ENCODE measurements at places on chromosomes 7 and 10.

- DNase-seq: no peak
These were observed 4.7 kb upstream of the EBF3 start for GRCh38 chr10:129968853-129969183.

DNA sequence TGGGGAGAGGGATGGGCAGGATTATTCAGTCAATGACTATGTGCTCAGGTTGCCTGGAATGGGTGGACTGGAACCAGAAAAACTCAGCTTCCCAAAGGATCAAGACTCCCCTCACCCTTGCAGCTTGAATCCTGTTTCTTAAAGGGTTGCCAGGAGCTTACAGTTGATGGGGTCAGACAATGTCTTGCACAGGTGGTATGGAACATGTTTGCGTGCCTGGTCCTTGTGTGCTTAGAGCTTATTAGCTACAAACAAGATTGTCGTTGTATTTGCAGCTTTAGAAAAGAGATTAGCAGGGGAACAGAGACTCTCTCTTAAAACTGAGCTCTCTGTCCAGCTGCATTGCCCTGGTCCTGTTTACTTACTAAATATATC, 56.9 kb downstream of the PRR15 start:
- DNase-seq: no peak

GRCh38 chr10:84762754-84763394, 434.5 kb downstream of the CCSER2 start:
- DNase-seq: no peak

DNA sequence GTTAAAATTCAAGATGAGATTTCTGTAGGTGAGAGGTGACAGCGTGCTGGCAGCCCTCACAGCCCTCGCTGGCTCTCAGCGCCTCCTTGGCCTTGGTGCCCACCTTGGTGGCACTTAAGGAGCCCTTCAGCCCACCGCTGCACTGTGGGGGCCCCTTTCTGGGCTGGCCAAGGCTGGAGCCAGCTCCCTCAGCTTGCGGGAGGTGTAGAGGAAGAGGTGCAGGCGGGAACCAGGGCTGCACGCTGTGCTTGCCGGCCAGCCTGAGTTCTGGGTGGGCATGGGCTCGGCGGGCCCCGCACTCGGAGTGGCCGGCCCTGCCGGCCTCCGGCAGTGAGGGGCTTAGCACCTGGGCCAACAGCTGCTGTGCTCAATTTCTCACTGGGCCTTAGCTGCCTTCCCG, 320.0 kb upstream of the VWC2 start:
- no peak for DNase-seq

DNA sequence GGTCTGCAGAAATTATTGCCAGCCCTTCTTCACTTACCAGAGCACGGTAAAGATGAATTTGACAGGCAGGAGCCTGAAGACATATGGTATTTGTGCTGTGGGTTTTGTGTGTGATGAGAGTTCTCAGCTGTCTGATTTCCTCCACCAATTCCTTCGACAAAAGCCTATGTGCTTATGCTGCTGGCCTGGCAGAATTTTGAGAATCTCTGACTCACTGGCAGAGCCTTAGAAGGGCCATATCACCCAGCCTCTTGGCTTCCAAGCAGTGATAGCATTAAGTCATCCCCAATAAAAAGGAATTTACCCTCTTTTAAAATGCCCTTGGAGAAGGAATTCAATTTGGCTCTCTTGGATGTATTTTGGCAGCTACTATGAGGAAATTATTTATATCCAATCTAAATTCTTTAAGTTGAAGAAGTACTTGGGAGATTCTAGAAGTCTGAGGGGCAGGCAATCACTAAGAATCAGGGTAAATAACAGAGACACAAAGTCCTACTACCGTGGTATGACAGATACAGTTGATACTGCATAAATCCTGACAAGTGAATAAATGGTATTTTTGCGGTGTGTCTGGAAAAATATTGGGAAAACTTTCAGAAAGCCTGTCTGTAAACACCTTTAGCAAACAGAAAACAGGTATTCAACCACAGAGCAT, 68.6 kb upstream of the EFCAB10 start:
- DNase-seq: peak; percentile 58

- no peak for DNase-seq
These were observed 582.8 kb upstream of the NRP1 start for GRCh38 chr10:33917069-33917780.

GRCh38 chr7:35465791-35466336, 212.0 kb upstream of the TBX20 start:
- no peak for DNase-seq

- no peak for DNase-seq
These were observed 168.2 kb downstream of the LRRC4 start for GRCh38 chr7:127863082-127863481.

- no peak for DNase-seq
These were observed 1.7 kb downstream of the CACNA2D1 start for GRCh38 chr7:82441669-82442478.

DNA sequence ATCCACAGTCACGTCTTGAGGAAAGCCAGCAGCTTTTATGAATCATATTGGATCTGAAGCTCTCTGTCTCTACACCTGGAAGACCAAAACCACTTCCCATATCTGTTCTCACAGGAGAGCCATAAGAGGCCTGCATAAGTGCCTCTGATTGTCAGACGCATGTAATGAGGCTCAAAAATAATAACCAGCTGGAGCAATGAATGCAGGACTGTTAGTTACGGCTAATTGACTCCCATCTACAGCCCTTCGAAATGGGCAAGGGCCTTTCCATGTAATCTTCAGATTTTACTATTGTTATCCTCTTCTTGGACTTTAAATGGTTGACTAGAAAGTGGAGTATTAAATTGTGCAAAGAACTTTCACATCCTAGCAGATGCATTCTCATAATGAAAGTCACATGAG, 4.4 kb upstream of the SEMA3C start:
- no peak for DNase-seq

DNA sequence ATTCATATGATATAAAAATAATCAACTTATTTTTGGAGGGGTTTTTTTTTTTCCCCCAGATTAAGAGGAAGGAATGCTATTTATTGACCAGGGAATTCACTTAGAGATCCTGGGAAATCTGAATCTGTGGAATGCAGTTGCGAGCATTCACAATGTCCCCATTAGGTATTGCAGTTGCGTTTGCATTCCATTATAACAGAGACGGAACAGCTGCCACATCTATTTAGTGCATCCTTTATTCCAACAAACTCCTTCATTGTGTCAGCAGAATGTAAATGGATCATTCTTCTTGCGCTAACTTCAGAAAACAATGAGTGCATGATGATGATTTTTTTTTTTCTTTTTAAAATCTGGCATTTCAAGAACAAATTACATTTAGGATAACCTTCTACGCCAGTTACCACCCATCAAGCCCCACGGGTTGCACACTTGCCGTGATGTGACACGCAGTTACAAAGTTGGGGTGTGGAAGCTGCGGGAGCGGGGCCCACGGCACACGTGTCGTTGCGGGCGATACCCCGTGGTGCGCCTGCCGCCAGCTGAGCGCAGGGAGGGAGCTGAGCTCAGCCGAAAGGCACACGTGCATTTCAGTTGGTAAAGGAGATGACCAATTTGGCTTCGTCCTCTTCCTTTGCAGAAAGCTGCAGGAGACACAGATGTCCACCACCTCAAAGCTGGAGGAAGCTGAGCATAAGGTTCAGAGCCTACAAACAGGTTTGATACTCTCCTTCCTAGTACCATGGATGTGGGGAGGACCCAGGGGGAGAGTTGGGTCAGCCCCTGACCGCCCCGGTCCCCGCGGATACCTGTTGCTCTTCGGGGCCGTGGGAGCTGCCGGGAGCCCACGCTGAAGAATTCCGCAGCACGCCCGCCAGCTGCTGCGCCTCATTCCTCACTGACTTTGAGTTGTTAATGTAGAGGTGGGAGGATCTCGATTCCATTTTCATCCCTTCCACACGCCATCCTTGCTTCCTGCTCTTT, 175.3 kb upstream of the SH2B2 start:
- DNase-seq: no peak

- DNase-seq: peak; percentile 29
These were observed 30.6 kb downstream of the CISD1 start for GRCh38 chr10:58299580-58299979.

DNA sequence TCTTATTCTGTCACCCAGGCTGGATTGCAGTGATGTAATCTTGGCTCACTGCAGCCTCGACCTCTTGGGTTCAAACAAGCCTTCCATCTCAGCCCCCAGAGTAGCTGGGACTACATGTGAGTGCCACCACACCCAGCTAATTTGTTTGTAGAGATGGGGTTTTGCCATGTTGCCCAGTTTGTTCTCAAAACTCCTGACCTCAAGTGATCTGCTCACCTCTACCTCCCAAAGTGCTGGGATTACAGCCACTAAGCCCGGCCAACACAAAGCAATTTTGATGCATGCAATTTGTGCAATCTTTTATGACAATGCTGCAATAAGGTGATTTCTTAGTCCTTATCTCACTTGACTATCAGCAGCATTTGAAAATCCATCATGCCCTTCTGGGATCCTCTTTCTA, 333.1 kb downstream of the FRMD4A start:
- DNase-seq: no peak

DNA sequence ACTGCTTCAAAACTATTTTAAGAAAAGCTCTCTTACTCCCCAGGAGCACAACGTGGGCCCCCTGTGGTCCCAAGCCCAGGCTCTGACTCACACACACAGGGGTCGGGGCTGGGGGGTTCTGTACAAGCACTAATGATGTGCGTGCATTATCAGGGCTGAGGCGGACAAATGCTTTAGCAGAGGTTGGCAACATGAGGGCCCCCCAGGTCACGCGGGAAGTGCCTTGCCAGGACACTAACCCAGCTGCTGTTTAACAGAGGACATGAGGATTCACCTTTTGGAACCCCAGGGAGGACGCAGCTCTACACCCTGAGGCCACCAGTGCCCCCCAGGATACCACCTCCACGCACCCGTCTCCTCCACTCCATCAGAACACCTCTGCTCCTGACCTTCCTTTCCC, 342.8 kb downstream of the DNAJB6 start:
- DNase-seq: no peak

DNA sequence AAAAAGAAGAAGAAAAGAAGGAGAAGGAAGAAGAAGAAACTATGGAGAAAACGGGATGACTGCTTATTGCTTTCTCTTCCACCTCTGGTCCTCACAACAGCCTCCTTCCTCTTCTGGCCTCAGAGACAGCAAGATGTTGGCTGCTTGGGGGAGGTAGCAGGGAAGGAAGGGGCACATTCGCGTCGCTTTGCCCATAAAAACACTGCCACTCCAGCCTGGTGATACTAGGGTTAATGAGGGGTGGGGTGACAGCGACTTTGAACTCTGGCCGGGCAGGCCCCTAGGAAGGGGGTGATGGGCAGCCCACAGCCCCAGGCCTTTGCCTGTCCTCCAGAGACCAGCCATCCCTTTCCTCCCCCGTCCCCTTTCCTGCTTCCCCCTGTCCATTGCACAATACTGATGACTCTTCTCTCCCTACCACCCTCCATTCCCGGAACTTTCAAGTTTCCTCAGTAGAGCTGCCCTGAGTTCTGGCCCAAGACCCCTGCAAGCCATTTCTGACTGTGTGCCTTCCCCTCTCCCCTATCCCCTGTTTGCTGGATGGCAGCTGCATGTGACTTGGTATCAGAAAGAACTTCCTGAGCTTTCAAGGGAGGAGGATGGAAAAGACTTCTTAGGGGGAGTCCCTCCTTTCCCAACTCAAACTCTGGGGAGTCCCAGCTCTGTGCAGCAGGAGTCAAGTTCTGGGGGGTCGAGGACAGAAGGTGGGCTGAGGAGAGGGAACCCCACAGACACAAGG, 2.2 kb upstream of the CUEDC2 start:
- peak; percentile 60 for DNase-seq

- no peak for DNase-seq
These were observed 21.6 kb downstream of the CHN2 start for GRCh38 chr7:29216128-29216527.

DNA sequence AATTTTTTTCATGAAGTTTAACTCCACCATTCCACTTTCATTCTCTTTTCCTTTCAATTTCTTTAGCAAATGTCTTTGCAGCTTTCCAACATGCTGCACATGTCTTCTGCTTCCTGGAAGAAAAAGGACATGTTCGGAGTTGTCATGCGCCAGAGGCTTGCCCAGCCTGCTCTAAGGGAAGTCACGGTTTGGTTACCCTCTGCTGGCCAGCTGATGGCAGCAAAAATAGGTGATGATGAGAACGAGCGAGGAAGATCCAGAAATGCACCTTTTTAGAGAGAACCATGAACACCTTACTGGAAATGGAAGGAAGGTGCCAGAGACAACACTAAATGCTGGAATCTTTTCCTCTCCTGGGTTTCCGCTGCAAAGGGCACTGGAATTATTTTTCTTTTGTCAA, 4.9 kb upstream of the ZSCAN21 start:
- no peak for DNase-seq

- no peak for DNase-seq
These were observed 78.0 kb downstream of the INPP5A start for GRCh38 chr10:132615341-132616169.

GRCh38 chr7:379456-380138, 89.6 kb downstream of the FOXL3 start:
- DNase-seq: no peak

- no peak for DNase-seq
These were observed 243.9 kb downstream of the REEP3 start for GRCh38 chr10:63765126-63765525.

DNA sequence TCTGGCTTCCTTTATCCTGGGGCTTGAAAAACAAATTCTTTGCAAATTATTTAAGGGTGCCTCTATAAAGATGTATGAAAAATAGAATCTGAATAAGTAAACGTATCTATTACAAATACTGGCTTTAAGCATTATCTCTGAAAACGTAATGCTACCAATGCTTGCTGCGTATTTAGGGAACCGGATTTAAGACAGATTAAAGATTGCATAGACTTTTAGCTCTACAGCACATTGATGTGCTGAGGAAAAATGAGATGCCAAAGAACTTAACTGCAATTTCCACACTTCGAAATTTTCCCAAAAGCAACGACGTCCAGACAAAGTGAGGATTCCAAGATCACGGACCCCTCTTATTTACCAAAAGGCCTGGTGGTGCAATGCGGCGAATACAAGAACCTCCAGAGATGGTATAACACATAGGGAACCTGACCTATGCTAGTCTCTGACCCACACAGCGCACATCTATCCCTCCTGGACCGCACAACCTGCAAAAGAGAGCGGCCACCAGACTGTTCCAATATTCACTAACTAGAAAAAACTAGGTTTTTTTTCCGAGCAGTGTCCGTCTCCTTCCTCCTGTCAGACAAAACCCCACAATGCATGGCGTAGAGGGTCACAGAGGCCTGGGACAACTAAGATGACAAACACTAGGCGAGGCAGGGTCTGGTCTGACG, 34.3 kb upstream of the PHF14 start:
- DNase-seq: no peak

GRCh38 chr10:29099001-29099400, 189.9 kb upstream of the LYZL1 start:
- DNase-seq: no peak

GRCh38 chr7:112940314-112940732, 146.3 kb downstream of the GPR85 start:
- DNase-seq: no peak

All from fibroblast of gingiva (primary cell).